Activated CD4-positive, alpha-beta memory T cell treated with anti-CD3 and anti-CD28 coated beads for 36 hours (primary cell): ENCODE measurements at places on chromosomes 7 and 10.

DNA sequence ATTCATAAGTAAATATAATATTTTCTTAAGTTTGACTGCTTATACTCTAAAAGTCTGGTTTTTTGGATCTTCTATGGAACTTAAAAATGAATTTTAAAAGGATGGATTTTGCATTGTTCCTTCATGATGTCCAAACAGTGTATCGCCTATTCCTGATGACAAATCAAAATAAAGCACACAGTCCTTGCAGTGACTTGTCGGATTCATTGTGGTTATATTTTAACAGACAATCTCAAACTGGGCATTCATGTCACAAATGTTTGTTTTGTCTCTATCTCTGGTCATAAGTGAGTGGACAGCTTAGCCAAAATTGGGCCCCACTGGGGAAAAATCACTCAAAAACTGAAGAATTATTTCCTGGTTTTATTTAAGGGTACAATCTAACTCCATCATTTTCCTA lies 74.8 kb downstream of the LMBR1 start:
- DNase-seq: no peak

GRCh38 chr7:4792537-4793126 lies 17.2 kb downstream of the AP5Z1 start:
- DNase-seq: peak; percentile 26

DNA sequence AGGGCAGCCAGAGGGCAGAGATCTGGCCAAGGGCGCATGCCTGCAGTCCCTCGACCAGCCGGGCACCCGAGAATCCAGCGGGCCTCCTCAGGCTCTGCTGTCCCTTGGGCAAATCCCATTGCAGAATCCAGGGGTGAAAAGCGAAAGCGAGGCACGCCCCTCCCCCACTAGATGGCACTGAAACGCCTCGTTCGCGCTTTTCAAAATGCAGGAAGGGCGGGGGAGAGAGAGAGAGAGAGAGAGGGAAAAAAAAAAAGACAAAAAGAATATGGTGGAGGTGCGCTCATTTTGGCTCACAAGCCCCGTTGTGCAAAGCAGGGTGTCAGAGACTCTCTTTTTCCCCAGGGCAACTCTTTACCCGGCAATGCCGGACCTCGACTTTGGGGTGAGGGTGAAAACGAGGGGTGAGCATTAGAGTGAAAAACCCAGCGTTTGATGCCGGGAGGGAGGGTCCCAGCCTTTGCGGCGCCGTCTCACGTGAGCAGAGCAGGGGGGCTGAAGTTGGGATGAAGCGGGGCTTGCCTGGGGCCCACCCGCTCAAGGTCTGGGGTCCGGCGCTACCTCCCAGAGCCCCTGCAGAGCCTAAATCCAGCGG lies 2.5 kb upstream of the TMEM178B start:
- peak; percentile 72 for DNase-seq

DNA sequence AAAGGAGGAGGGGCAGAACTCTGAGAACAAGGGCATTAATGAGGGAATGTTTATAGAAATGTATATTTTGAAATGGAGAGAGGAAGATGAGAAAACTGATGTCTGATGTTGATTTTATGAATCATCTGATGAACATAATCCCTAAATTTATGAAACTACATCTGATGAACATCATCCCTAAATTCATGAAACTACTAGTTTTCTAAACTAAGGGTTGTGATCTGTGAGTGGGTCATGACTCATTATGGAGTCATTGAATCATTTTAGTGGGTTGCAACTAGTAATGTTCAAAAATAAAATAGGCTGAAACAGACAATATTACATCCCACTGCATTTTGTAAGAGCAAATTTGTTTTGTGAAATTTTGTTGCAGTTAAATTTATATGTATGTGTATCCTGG lies 442.6 kb upstream of the TEX47 start:
- no peak for DNase-seq

GRCh38 chr7:54615537-54615936 lies 73.4 kb downstream of the VSTM2A start:
- DNase-seq: no peak
